ENCODE measurements at places on chromosomes 3 and 15.

DNA sequence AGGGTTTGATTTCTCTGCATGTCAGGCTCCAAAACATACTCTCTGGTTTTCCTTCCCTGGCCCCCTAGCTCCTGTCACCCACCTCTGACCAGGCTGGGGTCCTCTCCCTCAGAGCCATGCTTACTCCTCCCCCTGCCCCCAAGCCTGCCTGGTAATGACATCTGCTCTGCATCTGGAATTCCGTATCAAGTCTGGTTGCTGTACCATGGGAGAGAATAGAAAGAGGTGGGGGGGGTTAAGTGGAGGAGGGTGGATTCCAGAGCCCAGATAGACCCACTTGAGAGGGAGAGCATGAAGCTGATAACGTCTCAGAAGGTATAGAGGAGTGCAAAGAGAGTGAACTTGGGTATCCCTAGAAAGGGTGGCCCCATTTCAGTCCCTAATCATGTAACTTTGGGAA is 4.2 kb downstream of the IGDCC4 start:
- DNase-seq = no peak

DNA sequence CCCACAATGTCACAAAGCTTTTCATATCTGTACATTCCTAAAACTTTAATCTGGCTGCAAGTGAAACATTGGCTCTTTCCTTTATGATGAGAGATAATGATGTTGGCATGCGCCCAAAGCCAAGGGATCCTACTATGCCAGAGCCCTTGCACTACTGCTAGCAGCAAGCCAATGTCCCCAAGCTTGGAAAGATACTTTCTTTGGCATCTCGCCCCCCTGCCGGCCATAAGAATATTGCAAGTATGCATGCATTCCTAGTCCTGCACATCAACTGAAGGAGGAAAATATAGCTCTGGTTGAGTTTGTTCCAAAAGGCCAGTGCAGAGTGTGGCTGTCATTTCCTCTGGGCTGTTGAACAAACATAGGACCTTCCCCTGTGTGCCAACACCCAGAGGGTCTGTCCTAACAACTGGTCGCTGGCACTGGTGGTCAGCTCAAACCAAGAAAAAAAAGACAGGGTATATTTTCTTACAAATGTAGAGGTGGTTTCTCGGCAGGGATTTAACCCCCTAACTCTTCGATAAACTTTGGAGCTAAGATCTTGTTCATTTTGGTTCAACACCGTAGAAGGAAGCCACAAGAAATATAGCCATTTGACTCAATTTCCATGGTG is 120.9 kb upstream of the ZBED2 start:
- no peak for DNase-seq

DNA sequence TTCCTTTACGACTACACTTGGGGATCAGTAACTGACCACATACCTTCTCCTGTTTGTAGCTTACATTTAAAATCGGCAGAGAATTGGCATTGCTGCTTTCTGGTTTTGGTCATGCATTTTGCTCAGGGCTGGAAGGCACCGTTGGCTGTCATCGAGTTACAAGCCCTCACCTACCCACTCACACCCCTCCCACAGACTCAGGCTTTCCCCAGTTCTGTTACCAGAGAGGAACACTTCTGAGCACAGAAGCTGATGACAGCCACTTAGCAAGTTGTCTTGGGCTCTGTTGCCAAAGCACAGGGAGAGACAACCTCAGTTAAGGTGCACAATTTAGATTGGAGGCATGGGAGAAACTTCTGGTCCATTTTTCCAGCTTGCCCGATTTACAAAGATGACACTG is 204.8 kb upstream of the TOPAZ1 start:
- no peak for DNase-seq

GRCh38 chr3:35727179-35727578 is 87.9 kb downstream of the ARPP21 start:
- DNase-seq = no peak

DNA sequence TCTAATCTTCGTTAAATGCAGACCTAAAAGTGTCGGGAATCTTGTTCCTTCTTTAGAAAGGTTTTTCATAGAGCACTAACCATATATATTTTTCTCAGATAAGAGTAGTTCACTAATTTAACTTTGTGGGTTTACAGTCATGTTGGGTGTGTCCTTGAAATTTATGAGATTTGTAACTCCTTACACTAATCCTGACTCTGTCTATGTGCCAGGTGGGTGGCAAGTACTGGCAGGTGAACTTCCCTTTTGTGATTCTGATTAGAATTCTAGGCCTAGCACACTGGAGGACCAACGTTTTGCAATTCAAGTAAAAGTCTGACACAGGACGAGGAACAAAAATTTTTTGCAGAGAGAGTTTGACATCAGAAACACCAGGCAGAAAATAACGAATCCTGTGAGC is 220.1 kb downstream of the P3H2 start:
- DNase-seq = no peak

DNA sequence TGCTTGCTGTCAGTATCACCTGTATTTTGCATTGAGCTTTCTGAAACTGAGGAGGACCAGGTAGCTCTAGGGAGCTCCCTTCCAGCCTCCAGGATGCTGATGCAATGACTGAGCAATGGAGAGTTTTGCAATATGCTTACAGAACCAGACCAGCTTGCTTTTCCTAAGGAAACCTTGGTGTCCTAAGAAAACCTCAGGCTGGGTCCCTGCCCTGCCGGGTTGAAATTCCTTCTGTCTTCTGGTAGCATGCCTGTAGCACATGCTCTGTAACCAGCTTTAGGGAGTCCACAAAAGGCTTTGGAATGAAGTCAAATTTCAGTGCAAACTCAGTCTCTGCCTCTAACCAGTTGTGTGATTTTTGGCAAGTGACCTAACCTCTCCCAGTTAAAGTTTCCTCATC is 65.8 kb upstream of the GSK3B start:
- DNase-seq = no peak

GRCh38 chr3:31263897-31264296 is 268.8 kb upstream of the STT3B start:
- DNase-seq = no peak

GRCh38 chr3:159608311-159608710 is 380.3 kb upstream of the IL12A start:
- DNase-seq = no peak

DNA sequence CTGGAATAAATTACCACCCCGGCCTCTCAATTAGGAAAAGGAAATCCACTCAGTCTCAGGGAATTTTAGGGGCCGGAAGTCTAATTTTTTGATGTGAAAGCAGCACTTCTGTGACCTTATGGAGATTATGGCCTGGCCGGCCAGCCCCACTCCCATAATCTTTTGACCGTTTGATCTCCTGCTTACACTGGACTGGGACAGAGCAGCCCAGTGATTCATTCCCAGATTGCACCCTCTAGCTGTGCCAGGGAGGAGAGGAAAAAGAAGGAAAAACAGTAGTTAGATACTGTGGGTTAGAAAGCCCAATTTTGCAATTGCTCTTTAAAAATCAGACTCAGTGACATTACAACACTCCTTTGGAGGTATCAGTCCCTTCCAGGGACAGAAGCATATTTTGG is 32.4 kb downstream of the GJD2 start:
- no peak for DNase-seq

GRCh38 chr3:126337980-126338651 is 19.1 kb downstream of the KLF15 start:
- no peak for DNase-seq

All from NCI-H510A (cell line).